NCI-H2081 (cell line): ENCODE measurements at places on chromosomes 5 and 9.

DNA sequence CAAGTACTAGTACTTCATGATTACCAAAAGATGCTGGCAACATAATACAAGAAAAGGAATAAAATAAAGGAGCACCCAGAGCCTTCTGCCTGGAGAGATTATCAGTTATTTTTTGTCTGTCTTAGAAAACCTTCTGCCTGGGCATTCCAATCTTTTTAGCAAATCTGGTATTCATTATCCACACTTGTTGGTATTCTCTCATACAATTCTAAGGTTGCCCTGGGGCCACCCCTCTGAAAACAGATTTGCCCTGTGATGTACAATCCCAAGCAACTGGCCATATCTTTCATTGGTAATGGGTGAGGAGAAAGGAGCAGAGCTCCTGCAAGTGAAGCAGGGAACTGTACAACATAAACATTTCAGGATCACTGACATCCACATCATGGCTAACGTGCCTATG, 47.8 kb downstream of the WDR41 start:
- DNase-seq, result no peak

GRCh38 chr5:8114597-8115266, 245.8 kb downstream of the MTRR start:
- DNase-seq, result no peak

GRCh38 chr9:103471241-103471640, 476.1 kb downstream of the CYLC2 start:
- no peak for DNase-seq

DNA sequence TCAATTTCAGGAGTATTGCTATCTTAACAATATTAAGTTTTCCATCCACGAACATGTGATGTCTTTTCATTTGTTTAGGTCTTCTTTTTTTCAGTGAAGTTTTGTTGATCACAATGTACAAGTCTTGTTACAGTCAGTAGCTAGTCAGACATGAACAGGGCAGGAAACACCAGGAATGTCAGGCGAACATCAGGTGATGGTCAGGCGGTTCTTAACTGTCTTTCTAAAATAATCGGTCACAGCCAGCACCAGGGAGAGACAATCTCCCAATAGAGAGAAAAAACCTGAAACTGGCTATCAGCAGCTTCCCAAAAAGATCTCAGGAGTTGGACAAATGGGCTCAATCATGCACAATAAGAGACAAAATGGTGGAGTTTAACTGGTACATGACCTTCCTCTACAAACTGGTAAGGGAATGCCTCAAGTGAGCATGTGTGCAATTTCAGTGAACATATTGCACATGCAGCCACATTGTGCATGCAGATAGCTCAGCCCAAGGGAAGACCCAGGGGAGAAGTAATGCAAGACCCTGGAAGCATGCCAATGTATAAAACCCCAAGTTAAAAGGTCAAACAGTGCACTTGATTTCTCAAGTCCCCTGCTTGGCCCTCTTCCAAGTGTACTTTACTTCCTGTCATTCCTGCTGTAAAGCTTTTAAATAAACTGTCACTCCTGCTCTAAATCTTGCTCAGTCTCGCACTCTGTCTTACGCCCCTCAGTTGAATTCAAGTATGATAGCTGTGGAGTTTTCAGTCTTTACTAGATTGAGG, 176.1 kb upstream of the RASEF start:
- DNase-seq, result no peak

DNA sequence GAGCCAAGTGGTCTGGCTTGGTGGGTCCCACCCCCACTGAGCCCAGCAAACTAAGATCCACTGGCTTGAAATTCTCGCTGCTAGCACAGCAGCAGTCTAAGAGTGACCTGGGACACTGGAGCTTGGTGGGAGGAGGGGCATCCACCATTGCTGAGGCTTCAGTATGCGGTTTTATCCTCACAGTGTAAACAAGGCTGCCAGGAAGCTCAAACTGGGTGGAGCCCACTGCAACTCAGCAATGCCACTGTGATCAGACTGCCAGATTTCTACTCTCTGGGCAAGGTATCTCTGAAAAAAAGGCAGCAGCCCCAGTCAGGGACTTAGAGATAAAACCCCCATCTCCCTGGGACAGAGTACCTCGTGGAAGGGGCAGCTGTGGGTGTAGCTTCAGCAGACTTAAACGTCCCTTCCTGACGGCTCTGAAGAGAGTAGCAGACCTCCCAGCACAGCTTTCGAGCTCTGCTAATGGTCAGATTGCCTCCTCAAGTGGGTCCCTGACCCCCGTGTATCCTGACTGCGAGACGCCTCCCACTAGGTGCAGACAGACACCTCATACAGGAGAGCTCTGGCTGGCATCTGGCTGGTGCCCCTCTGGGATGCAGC, 18.2 kb upstream of the STK32A start:
- DNase-seq, result no peak

DNA sequence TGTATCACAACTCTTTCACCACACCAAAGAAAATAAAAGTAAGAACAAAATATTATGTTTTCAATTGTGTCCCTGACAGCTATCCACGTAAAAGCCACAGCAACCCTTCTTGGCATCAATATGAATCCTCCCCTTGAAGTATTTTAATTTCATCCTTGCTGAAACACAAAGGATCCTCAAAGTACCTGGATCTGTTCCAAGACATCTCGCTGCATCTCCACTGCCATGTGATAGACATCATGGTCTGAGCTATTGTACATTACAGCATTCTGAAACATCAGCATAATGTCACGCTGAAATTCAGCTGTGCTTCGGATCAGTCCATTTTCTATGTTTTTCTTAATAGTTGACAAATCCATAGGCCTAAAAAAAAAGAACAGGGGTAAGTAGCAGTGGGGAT, 17.7 kb downstream of the BRD8 start:
- DNase-seq, result no peak

GRCh38 chr9:125674981-125675973, 31.7 kb downstream of the MAPKAP1 start:
- no peak for DNase-seq

- no peak for DNase-seq
Measured at GRCh38 chr5:101068298-101068697, 165.2 kb upstream of the ST8SIA4 start.
